Activated naive CD4-positive, alpha-beta T cell treated with anti-CD3 and anti-CD28 coated beads, Interleukin-2, amount 50 U/mL, for 72 hours (primary cell): ENCODE measurements at places on chromosomes 16 and 17.
A peak's percentile ranks its signal among the peaks of the same experiment; 100 is the strongest.

GRCh38 chr16:89545831-89546574 is 14.5 kb upstream of the RPL13 start:
- DNase-seq = no peak

DNA sequence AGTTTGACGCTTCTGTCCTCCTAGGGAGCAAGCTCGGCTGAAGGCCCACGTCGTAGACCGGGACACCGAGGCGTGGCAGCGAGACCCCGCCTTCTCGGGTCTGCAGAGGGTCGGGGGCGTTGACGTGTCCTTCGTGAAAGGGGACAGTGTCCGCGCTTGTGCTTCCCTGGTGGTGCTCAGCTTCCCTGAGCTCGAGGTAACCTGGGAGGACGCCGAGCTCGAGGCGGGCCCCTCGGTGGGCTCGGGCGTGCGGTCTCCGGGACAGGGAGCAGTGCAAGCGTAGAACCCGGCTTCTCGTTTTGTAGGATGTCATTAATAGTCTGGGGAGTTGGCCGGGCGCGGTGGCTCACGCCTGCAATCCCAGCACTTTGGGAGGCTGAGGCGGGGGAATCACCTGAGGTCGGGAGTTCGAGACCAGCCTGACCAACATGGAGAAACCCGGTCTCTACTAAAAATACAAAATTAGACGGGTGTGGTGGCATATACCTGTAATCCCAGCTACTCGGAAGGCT is 715 bp downstream of the ENDOV start:
- DNase-seq = no peak

DNA sequence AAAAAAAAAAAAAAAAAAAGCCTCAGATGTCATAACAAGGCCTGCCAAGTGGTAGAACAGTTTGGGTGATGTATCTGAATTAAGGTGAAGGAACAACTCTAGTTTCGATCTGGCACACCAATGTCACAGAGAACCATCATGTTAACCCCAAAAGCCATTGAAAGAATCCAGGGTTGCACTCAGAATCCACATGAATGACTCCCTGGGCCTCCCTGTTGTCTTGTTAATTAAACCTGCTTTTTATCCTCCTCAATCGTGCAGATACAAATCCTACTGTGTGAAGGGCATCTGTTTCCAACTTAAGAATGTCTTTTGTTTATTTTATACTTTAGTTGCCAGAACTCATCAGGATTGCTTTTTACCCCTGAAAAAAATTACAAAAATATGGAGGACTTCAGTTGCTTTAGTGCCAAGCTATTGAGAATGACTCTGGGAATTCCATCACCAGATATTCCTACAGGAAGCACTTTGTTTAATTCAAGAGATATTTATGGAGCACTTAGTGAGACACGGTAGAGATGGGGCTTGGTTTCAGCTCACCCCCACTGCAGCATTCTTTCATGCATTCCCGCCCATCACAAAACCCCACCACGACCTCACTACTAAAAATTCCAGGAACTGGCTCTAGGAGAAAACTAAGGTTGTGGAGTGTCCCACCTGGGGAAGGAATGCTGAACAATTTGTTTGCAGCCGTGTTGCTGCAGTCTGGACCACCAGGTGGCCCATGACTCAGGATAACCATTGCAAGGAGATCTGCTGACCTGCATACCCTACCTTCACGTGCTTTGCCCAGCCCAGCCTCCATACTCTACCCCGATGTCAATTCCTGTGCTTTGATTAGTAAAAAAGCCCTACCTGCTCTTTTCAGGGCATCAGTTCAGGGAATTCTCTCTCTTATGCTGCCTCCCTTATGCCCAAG is 63.8 kb upstream of the GPRC5B start:
- no peak for DNase-seq

DNA sequence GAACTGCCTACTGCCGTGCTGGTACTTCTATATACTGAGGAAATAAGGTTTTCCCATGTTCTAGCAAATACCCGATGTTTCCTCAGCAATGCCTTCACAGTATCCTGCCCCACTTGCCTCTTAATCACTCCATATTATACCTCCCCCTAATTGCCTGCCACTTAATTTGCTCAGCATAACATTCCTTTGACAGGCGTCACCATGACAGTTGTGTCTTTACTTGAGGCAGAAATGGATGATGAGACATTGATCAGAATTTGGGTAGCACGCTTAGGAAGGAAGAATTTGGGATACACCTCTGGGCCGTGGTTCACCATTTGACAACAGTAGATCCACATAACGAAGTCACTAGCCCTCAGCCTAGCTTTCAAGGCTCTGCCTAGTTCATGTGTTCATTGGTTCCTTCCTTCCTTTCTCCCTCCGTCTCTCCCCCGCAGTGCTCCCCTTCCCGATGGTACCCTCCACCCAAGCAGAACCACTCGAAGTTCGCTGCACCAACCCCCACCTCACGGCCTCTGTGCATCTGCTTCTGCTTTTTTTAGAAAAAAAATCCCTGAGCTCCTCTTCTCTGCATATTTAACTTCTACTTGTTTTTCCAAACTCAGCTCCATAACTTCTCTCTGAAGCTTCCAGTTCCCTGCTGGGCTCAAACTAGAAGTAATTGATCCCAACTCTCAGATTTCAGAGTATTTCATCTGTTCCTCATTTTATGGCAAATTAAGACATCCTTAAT is 19.4 kb downstream of the IQCK start:
- DNase-seq = no peak

- DNase-seq = no peak
Measured at GRCh38 chr16:54118846-54119245, 167.7 kb downstream of the IRX3 start.

- no peak for DNase-seq
Measured at GRCh38 chr16:3945751-3946603, 65.5 kb upstream of the CREBBP start.

GRCh38 chr17:16943032-16943352 is 28.9 kb downstream of the TNFRSF13B start:
- no peak for DNase-seq

GRCh38 chr17:14428648-14429029 is 127.8 kb downstream of the HS3ST3B1 start:
- DNase-seq = no peak

- no peak for DNase-seq
Measured at GRCh38 chr16:1337486-1337885, 4.0 kb downstream of the BAIAP3 start.

GRCh38 chr16:57600048-57600835 is 28.2 kb upstream of the ADGRG1 start:
- peak; percentile 60 for DNase-seq

DNA sequence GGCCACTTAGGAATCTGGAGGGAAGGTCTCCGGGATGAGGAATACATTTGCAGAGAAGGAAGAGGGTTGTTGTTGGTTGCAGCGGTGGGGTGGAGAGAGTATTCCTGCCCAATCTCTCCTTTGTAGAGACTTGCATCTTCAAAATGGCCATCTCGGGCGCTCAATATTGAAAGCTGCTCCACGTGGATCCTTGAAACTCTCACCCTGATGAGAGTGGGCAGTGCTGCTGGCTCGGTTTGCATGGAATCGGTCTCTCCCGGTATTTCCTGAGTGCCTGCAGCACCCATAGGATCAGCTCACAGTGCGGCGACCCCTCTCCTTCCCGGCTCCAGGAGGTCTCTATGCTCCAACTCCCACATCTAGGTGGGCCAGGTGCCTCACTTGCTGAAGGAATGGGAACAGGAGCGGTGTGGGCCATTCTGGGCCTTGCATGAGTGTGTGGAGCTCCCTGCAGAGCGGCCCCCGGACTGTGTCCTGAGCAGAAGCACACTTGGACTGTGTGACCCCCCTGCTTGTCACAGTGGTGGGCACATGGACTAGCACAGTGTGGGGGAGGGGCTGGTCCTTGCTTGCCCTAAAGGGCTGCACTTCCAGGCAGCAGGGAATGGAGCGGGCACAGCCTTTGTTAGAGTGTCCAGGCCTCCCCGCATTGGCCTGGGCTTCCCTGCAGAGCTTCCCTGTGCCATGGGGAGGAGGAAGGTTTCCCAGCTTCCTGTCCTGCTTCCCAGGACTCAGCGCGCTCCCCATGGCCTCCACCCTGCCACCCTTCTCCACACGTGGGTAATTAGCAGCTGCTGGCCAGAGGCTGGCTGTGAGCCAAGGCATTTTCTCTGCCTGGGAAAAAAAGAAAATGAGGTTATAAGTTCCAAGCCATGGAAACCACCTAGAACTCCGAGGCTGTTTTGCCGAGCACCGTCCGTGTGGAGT is 139.3 kb downstream of the IRF8 start:
- peak; percentile 48 for DNase-seq
